ENCODE measurements at places on chromosomes 3 and 15.
A peak's percentile ranks its signal among the peaks of the same experiment; 100 is the strongest.

- DNase-seq: no peak
Observed at GRCh38 chr3:65521032-65521431, 517.7 kb downstream of the MAGI1 start.

GRCh38 chr3:181265750-181266333, 276.3 kb upstream of the DNAJC19 start:
- DNase-seq: no peak

- no peak for DNase-seq
Observed at GRCh38 chr3:69738315-69738714, 949 bp upstream of the MITF start.

- peak; percentile 88 for DNase-seq
Observed at GRCh38 chr3:54756330-54756731, 171.5 kb downstream of the LRTM1 start.

DNA sequence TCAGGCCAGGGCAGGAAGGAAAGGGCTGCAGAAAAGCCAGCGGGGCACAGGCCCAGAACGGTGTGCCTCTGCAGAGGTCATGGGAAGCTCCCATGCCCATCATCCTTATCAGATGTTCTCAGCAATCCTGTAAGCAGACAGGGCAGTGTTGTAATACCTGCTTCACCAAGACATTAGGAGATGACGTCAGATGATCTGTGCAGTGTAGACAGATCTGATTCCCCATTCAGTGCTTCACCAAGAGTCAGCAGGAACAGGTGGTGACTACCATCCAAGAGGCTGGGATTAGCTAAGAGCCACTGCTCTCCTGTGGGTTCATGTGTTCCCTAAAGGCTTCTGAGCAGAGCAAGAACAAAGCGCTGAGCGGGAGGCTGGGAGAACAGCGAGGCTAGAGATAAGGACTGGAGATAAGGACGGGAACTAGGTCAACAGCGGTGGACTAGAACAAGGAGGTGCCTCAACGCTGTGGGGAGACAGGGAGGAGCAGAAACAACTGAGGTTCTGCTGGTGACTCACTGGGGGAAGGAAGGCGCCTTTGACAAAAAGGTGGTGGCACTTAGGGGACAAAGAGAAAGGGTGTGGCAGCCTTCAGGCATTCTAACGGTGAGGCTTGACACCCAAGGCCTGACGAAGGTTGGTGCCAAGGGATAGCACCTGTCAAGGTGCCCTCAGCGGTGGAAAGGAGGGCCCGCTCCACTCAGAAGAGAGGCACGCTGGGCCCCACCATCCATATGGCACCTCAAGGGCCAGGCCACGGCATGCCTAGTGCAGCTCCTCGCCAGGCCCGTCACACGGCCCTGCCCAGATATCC, 28.4 kb downstream of the CCDC12 start:
- no peak for DNase-seq

GRCh38 chr3:74107451-74107850, 482.7 kb upstream of the PDZRN3 start:
- no peak for DNase-seq

GRCh38 chr3:99344216-99344615, 294.2 kb upstream of the COL8A1 start:
- DNase-seq: peak; percentile 26

Measured in AG04449 (cell line).